ENCODE measurements at places on chromosomes 7 and 10. TPM values are rescaled to one million over a fixed set of nuclear protein-coding genes. Genes with fewer than 3 reads are reported as not detected.

Gene PPP1R9A
- total RNA-seq: 55.2 TPM

Gene FAM237B
- not detected for total RNA-seq

Gene FAM24B
- total RNA-seq: not detected

Gene ZNF425
- total RNA-seq: 8.0 TPM

- no peaks in the 10 kb centered on the region for H3K36me3 ChIP-seq
- no peaks in the 10 kb centered on the region for H3K27me3 ChIP-seq
- H3K4me1 ChIP-seq: no peaks in the 10 kb centered on the region
- H3K4me3 ChIP-seq: no peak overlapping the region
- H3K27ac ChIP-seq: no peak overlapping the region
These were observed 133.1 kb upstream of the PPP1R3A start for GRCh38 chr7:114051871-114052331.

- no peak for DNase-seq
- no peaks in the 10 kb centered on the region for H3K27me3 ChIP-seq
- H3K27ac ChIP-seq: no peak overlapping the region
- H3K36me3 ChIP-seq: peaks cover 9% of the 10 kb centered on the region
These were observed 424.7 kb upstream of the FOXK1 start for GRCh38 chr7:4257146-4258111.

Measured in progenitor cell of endocrine pancreas (in vitro differentiated cells).